ENCODE measurements at places on chromosomes 7 and 10. TPM values are rescaled to one million over a fixed set of nuclear protein-coding genes. Genes with fewer than 3 reads are reported as not detected.
A peak's percentile ranks its signal among the peaks of the same experiment; 100 is the strongest.

DNA sequence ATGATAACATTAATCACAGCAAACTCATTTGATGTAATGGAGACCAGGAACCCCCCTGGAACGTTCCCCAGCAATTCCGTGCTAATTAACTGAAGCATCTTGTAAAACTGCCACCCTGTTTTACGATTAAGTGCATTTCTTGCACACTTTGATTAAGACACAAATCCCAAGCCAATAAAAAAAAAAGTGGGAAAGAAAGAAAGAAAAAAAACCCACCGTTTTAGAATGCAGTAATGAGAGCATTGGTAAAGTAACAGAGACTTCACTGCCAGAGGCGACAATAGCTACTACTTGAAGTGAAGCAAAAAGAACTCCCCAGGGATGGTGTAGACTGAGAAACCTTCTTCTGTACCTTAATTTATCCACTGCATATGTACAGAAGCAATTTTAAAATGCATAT lies 616.1 kb downstream of the PTPRN2 start:
- ATAC-seq: no peak

- ATAC-seq: no peak
These were observed 32.3 kb downstream of the VIPR2 start for GRCh38 chr7:159112136-159113011.

DNA sequence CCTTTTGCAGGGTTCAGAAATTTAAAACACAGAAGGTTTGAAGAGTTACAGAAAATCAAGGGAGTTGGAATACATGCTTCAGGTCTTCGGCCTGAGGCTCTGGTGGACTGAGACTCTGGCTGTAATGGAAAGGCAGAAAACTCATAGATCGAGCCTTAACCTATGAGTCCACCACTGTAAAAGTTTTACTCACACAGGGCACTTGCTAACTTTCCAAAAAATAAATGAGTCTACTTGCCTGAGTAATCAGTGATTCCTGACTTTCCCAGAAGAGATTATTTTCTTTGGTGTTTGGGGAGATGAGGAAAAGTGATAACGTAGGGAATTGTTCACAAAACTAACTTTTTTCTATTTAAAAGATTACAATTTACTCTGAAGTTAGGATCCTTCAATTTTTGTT lies 108.0 kb downstream of the MBL2 start:
- no peak for ATAC-seq

GRCh38 chr10:78278058-78278404 lies 244.4 kb downstream of the RPS24 start:
- ATAC-seq: peak; percentile 88

- ATAC-seq: no peak
These were observed 67.7 kb downstream of the SLC37A3 start for GRCh38 chr7:140330595-140330994.

DNA sequence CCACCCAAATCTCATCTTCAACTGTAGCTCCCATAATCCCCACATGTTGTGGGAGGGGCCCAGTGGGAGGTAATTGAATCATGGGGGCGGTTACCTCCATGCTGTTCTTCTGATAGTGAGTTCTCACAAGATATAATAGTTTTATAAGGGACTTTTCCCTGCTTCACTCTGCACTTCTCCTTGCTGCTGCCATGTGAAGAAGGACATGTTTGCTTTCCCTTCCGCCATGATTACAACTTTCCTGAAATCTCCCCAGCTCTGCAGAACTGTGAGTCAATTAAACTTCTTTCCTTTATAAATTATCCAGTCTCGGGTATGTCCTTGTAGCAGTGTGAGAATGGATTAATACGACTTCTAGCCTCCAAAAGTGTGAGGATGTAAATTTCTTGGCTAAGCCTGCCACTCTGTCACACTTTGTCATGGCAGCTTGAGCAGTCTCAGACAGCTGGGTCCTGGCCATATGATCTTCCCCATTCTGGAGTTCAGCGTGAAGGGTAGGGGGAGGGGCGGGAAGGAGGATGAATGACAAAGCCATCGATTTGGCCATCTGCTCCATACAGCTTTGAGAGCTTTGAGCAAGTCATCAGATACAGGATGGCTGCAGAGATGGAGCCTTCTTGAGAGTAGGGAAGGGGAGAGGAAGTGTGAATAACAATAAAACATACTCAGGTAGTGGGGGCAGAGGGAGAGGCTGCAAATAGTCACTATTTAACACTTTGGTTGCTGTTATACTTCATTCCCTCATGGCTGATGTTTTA lies 19.1 kb upstream of the INPP5F start:
- ATAC-seq: no peak

GRCh38 chr10:118807512-118808305 lies 52.9 kb upstream of the CACUL1 start:
- ATAC-seq: no peak

DNA sequence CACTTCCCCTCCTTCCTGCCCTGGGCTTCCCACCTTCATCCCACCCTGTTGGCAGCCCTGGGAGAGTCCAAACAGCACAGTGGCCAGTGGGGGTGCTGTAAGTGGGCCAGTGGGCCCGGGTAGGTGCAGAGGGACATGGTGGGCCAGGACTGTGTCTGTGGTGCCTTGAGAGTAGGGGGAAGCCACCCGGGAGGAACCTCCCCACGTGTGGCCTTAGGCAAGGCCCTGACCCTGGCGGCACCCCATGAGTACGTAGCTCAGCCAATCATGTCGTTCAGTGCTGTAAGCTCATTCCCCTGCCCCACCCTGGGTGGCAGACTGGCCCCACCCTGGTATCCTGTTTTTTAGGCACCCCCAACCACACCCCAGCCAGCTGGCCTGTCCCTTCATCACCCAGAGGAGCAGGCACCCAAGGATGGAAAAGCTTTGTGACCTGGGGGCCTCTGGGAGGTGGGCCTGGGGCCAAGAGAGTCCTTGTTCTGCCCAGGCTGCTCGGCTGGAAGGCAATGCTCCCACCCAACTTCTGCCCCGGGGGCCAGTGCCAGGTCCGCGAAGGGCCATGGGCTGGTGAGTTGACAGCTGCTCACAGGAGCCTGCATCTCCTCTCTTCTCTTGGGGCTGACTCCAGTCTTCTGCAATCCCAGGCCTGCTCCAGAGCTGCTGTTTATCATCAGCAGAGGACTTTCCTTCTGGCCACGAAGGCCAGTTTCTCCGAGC lies 41.6 kb downstream of the TSPAN15 start:
- peak; percentile 48 for ATAC-seq

DNA sequence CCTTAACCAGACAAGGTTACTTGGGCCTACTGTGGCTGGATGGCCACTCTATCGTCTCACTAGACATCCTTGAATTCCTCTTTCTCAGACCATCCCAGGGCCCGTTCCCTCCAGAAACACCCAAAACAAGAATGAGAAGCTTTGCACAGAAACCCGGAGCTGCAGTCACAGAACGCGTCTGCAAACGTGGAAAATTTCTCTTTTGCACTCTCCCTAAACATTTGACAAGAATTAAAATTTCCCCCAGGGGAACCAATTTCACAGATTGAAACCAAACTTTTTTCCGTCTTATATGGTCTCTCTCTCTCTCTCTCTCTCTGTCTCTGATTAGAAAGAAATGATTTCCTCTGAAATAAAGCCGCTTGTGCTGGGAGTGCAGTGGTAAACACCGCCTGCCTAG lies 120.7 kb downstream of the MKX start:
- no peak for ATAC-seq

ANXA8L1 gene
- 0.76 TPM for total RNA-seq

ZNF853 gene
- total RNA-seq: 9.0 TPM

EMX2 gene
- 2.2 TPM for total RNA-seq

HMX3 gene
- 0.29 TPM for total RNA-seq

SEMA3D gene
- 14.6 TPM for total RNA-seq

FHIP2A gene
- 22.5 TPM for total RNA-seq

CUL1 gene
- 29.9 TPM for total RNA-seq

UTF1 gene
- total RNA-seq: not detected

All from motor neuron (in vitro differentiated cells).